ENCODE measurements at places on chromosomes 3 and 15.

GRCh38 chr15:53987480-53987879 is 9.2 kb downstream of the UNC13C start:
- no peak for DNase-seq

GRCh38 chr3:182810574-182811268 is 17.4 kb downstream of the ATP11B start:
- no peak for DNase-seq

GRCh38 chr3:279325-279724 is 82.8 kb downstream of the CHL1 start:
- DNase-seq, result no peak

DNA sequence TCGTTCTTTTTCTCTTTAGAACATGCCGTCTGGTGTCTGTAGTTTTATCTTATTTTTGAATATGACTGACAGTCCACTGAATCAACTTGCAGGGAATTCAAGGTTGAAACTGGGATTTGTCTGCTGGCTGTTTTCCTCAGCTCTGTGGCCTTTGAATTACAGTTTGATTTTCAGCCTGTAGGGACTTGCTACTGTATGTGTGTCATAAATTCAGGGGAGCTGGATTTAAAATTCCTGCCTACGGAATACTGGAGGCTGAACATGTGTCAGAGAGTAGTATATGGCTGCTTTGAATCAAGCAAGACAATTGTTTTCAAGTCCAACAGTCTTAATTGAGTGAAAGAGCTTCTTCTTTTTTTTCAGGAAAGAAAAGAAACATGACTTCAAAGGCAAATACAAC is 33.9 kb downstream of the RARB start:
- DNase-seq, result no peak

- DNase-seq, result no peak
These were observed 66.5 kb downstream of the ADAMTSL3 start for GRCh38 chr15:83720468-83720867.

DNA sequence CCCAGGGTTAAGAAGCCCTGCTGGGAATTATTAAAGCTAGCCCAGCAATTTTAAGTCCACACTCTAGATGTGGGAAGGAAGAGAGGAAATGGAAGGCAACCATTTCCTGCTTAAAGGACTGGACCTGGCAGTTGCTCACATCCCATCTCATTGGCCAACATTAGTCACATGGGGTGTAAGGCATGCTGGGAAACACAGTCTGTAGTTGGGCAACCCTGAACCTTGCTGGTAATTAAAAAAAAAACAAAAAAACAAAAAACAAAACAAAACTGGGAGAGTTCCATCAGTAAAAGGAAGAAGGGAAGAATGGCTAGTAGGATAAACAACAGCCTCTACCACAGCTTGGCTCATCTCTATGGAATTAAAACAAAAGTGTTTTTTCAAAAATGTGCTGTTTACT is 136.0 kb downstream of the VGLL4 start:
- DNase-seq, result no peak

GRCh38 chr3:192022412-192022811 is 561.4 kb downstream of the PYDC2 start:
- no peak for DNase-seq

- no peak for DNase-seq
These were observed 156.1 kb downstream of the ROBO2 start for GRCh38 chr3:77195766-77196545.

- no peak for DNase-seq
These were observed 199.3 kb downstream of the GAP43 start for GRCh38 chr3:115822579-115822978.

DNA sequence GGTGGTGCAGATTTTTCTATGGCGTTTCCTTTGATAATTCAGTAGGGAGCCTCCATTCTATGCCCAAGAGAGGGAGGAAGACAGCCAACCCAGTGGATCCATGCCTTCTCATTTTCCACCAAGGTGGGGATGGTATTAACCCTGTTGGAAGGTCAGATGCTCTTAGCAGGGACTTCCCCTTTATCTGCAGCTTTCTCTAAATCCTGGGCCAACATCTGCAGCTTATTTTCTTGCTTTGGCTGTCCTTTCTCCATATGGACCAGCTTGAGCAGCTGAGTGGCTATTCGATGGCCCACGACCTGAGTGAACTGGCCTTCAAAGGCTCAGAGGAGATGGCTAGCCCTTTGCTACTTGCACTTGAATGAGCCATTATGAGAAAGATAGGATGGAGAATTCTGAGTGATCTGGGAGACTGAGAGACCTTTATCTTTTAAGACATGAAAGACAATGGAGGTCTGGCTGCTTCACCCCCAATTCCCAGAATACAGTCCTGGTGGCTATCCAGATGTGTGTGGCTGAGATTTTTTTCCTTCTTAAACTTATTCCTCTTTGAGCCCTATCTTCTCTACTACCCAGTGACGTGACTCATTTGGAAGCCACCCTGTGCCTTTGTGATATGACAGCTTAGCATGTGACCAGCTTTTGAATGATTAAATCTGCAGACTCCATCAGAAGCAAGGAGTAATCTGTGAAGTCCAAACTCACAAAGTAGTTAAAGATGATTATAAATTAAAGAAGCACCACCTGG is 39.6 kb upstream of the TRAK1 start:
- no peak for DNase-seq

DNA sequence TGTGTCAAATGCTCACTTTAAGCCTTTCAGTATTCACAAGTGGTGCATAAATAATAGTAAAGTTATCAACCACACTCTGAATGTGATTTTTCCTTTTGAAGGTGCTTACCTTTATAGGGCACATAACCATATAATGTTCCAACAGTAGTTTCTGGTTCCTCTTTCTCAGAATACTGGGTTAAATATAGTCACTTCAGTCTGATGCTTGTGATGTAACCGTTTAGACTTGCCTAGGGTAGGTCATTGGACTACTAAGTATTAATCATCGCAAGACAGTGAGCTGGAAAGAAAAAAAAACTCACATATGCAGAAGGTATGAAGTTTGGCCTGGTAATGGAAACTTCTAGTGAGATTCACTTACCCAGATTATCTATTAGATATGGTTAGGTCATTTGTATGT is 1.9 kb downstream of the KBTBD8 start:
- DNase-seq, result no peak

DNA sequence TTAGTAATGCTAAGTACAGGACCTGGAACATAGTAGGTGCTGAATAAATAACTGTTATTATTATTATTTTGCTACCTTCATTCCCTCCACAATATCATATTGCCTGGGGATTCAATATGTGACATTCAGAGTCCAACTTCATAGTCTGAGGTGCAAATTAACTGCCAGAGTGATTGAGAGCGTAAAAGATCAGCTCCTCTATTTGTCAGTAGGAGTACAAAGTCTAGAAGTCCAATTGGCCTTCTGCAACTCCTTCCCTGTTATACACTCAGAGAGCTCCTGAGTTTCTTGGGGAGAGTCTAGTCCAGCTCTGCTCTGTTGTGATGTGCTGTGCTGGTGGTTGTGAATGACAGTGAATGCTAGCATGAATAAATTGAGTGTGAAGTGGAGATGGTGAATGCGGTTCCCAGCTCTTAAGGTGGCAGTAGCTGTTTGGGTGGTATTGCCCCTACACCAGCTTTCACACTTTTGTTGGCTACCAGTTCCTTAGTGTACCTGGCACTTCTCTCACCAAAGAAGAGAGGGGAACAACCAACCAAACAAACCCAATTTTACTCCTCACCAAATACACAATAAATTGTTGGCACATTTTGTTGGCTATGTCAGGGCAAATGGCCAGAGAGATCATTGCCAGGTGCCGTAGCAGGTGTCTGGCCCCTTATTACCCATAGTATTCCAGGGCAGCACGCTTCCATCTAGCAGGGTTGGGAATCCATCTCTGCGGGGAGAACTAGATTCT is 270.1 kb upstream of the TBL1XR1 start:
- no peak for DNase-seq

Data from amygdala (tissue), 56 donors.